Activated T-helper 1 cell treated with Interleukin-2 at 50 U/mL for 16 hours (primary cell): ENCODE measurements at places on chromosomes 16 and 17.
A peak's percentile ranks its signal among the peaks of the same experiment; 100 is the strongest.

DNA sequence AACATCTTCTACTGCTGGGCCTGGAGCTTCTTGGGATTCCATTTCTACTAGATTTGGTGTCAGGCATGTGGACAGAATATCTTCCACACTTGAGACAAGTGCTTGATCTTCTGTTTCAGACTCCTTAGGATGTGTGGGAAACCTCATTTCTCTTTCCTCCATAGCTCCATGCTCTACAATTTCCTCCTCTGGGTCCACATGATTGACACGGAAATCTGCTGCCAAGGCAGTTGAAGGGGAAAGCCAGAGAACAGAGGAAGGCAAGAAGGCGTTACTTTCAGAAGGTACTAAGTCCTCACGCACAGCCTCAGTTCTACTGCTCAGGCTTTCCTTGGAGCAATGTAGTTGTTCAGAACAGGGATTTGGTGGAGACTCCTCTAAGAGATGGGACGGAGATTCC lies 6.6 kb downstream of the SPAG5 start:
- no peak for DNase-seq

- DNase-seq, result no peak
These were observed 3.3 kb upstream of the CDK5R1 start for GRCh38 chr17:32483451-32484019.

DNA sequence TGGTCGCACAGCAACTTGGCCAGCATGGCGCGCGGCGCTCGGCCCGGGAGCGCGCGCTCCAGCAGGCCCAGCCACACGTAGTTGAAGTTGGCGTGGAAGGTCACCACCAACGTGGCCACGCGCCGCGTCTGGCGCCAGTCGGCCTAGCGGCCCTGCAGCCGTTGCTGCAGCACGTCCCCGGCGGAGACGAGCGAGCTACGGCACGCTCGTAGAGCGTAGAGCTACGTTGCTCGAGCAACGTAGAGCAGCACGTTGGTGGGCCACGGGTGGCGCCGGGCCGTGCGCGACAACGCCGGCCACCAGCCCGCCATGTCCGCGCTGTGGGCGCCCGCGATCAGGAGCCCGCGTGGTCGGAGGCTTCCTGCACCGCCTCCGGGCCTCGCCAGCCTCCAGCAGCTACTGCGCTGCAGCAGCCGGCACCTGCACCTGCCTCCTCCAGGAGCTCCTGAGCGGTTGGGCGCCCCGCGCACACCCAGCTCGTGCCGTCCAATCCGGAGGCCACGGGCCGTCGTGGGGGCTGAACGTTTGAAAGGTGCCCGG lies 13.4 kb upstream of the SULT1A1 start:
- peak; percentile 54 for DNase-seq

- peak; percentile 54 for DNase-seq
These were observed 14.0 kb upstream of the STAC2 start for GRCh38 chr17:39239640-39240314.

GRCh38 chr17:64781014-64781756 lies 119.1 kb upstream of the SMURF2 start:
- DNase-seq, result peak; percentile 32

DNA sequence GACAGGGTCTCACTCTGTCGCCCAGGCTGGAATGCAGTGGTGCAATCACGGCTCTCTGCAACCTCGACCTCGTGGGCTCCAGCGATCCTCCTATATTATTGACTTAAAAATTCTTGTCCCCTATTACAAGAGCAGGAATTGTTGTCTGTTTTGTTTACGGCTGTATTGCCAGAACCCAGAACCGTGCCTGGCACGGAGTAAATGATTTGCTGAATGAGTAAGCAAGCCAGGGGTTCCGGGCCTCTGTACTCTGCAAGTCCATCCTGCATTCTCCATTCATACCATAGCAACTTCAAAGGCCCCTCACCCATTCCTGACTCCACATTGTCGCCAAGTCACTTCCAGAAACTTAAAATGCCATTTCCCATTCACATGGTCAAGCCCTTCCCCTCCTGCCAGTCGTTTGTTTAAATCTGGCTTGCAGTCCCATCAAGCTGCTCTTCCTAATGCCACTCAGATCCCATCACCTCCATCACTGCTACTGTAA lies 6.9 kb downstream of the ADCY9 start:
- no peak for DNase-seq

DNA sequence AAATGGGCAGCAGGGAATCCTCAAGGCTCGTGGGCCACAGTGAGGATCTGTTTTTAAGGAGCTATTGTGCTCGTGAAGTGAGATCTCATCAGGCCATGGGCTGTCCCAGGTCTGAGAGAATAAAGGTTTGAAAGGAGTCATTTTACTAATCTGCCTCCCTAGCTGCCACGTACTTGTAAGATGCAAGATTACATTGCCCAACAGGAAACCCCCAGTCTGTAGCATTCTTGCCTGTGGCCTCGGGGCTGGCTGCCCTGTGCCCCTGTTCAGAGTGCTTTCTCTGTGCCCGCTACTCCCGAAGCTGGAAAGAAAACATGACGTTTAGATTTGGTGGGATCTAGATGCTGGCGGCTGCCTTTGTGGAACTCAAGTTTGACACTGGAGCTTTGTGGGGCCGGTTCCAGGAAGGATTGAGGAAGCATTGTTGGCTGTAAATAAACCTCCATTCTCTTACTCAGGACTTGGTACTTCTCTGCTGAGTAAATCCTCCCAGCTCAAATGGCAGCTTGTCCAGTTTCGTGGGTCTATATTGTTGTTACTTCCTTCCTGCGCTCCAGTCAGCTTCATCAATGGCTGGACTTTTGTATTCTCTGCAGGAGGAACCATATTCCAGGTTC lies 21.2 kb downstream of the SAP30BP start:
- no peak for DNase-seq

DNA sequence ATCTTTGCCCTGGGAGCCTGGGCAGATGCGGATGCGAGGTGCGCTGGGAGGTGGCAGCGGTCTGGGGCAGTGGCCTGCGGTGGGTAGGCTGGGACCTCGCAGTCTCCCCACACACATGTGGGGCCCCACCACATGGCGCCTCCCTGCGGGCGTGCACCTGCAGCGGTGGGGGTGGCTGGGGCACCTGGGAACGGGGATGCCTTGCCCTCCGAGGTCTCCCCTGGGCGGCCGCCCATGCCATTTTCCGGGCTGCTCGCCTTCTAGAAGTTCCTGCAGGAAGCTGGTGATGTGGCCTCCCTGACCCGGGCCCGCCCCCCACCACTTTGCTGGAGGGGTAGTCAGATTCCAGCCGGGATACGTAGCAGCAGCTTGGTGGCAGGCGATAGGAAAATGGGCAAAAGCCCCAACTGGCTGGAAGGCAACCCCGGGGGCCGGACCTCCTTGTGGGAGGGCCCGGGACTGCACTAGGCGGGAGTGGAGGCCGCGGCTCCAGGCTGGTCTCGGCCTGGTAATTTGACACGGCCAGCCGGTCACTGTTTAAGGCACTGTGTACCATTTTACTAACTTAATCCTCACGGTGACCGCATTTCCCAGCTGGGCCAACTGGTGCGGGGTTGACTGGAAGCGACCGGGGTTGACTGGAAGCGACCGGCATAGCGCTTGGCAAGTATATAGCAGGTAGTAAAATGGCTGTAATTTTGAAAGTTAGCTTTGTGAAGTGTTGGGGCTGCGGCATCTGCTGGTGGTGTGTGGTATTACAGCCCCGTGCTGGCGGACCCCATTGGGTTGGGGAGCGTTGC lies 38.5 kb downstream of the IGF2BP1 start:
- DNase-seq, result no peak

DNA sequence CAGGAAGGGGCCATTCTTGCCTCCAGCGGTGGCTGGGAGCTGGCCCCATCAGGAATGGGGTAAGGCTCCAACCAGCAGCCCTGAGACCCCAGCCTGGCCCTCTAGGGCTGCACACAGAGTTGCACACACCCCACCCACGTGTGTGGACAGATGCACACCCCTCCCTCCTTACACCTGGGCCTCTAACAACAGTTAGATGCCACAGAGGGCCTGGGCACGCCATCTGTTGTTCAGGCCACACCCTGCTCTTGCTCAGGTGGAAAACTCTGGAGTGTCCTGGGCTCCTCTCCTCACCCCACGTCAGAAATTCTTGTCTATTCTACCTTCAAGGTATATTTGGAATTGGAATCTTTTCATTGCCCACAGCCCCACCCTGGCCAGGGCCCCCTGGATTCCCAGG lies 13.3 kb upstream of the RAI1 start:
- DNase-seq, result no peak

DNA sequence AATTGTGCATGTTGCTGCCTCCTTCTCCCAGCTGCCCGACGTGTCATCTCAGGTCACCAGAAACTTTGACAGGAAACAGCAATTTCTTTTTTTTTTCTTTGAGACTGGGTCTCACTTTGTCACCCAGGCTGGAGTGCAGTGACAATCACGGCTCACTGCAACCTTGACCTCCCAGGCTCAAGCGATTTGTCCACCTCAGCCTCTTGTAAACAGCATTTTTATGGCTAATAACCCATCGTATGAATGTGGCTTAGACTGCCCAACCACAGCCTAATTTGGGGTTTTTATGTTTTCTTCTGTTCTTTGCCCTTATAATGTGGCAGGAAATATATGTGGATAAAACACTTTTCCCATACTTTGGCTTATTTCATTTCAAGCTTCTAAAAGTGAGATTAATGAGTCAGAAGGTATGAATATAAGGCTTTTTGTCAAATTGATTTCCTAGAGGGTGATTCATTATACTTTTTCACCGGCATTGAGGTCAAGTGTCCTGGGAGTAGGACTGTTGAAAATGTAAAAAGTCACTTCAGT lies 31.0 kb upstream of the SLC5A10 start:
- DNase-seq, result no peak

DNA sequence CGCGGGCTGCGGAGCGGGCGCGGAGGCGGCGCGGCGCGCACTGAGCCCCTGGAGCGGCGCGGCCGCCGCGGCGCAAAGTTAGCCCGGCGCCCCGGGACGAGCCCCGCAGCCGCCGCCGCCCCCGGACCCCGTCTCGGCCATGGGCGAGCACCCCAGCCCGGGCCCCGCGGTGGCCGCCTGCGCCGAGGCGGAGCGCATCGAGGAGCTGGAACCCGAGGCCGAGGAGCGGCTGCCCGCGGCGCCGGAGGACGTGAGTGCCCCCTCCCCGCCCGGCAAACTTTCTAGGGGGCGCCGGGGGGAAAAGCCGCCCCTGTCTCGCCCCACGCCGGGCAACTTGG lies 388 bp downstream of the RHBDL3 start:
- no peak for DNase-seq

- no peak for DNase-seq
These were observed 4.5 kb downstream of the TMEM238L start for GRCh38 chr17:10799407-10799806.

GRCh38 chr16:68752602-68753001 lies 15.5 kb downstream of the CDH1 start:
- DNase-seq, result no peak

- DNase-seq, result peak; percentile 1
These were observed 1.3 kb downstream of the AKAP1 start for GRCh38 chr17:57086069-57086930.

DNA sequence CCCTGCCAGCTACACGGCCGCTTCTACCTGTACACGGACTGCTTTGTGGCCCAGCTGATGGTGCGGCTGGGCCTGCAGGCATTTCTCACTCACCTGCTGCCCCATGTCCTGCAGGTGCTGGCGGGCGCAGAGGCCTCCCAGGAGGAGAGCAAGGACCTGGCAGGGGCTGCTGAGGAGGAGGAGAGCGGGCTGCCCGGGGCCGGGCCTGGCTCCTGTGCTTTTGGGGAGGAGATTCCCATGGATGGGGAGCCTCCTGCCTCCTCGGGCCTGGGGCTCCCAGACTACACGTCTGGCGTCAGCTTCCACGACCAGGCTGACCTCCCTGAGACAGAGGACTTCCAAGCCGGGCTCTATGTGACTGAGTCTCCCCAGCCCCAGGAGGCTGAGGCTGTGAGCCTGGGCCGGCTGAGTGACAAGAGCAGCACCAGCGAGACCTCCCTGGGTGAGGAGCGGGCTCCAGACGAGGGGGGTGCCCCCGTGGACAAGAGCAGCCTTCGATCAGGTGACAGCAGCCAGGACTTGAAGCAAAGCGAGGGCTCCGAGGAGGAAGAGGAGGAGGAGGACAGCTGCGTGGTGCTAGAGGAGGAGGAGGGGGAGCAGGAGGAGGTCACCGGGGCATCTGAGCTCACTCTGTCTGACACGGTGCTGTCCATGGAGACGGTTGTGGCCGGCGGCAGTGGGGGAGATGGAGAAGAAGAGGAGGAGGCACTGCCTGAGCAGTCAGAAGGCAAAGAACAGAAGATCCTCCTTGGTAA lies 3.5 kb downstream of the WDR81 start:
- DNase-seq, result no peak

- DNase-seq, result no peak
These were observed 190.3 kb downstream of the RBFOX3 start for GRCh38 chr17:79420318-79421243.

- no peak for DNase-seq
These were observed 19.8 kb upstream of the TANGO6 start for GRCh38 chr16:68823401-68824135.

- DNase-seq, result no peak
These were observed 276.9 kb downstream of the IRF8 start for GRCh38 chr16:86175816-86176215.

GRCh38 chr17:73272906-73273218 lies 11.2 kb upstream of the CPSF4L start:
- DNase-seq, result no peak

- DNase-seq, result no peak
These were observed 24.6 kb downstream of the SOST start for GRCh38 chr17:43733956-43734355.

GRCh38 chr17:67922503-67922902 lies 73.8 kb downstream of the C17orf58 start:
- no peak for DNase-seq

DNA sequence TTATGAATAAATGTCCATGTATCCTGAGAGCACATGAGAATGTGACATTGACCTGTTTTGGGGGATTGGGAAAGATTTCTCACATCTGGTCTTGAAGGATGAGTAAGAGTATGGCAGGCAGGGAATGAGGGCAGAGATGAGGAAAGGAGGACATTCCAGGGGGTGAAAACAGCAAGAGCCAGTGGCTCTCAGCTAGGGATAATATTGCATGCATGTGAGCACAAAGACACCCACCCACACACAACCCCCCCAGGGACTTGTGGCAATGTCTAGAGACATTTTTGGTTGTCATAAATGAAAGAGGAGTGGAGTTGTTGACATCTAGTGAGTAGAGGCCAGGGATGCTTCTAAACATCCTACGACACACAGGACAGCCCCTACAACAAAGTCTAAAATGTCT lies 6.0 kb downstream of the MYO1D start:
- DNase-seq, result no peak

- DNase-seq, result no peak
These were observed 372.1 kb downstream of the XYLT1 start for GRCh38 chr16:17098685-17099084.

DNA sequence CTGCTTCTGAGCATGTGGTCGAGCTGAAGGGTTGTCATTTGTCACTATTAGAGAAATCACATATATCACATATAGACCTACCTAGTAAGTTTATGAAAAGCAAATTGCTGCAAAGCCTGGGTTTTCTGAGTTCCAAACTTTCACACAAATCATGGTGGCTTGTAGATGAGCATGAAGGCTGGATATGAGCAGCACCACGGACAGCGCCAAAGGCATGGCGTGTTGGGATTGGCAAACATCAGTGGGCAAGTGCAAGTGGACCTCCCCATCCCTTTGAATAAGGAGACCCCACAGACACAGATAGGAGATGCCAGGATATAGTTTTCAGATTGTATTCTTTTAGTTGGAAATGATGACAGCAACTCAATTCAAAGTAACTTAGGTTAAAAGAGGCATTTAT lies 77.6 kb upstream of the CACNG3 start:
- no peak for DNase-seq

- no peak for DNase-seq
These were observed 189.3 kb upstream of the C16orf82 start for GRCh38 chr16:26877421-26877820.
